ENCODE measurements at places on chromosomes 7 and 10.

GRCh38 chr10:70811881-70812280, 3.9 kb upstream of the SGPL1 start:
- no peak for DNase-seq

DNA sequence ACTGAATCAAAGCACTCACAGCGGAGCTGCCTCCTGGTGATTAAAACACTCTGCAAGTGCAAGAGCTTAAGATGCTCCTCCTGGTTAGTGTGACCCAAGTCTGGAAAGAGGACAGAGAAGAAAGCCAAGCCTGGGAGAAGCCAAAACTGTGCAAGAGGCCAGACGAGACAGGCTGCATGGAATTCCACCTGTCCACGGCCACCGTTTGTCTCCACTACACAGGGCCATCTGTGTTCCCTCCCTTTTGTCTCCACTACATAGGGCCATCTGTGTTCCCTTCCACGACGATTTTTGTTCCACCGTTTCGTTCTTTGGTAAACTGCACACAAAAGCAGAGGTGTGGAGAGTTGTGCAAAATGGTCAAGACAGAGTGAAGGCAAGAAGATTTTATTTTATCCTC, 233.0 kb downstream of the DIP2C start:
- no peak for DNase-seq

GRCh38 chr10:7498111-7498510, 87.3 kb upstream of the SFMBT2 start:
- DNase-seq, result no peak

GRCh38 chr7:32142649-32143048, 72.4 kb upstream of the PDE1C start:
- no peak for DNase-seq

DNA sequence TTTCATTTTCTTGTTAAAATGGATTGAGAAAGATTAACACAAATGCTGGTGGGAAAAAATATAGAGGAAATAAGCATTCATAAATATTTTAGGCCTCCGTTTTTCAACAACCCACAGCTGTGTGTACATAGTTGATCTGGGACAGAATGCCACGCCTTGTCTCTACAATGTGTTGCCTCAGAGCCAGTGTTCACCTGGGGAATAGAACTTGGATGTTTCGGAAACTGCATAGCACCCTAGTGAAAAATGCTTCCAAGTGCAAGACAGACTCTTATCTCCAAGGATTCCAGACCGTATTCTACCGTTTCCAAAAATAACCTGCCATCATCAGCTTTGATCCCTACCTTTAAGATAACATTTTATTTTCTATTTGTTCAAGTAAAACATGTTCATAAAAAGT, 260.9 kb downstream of the SDK1 start:
- DNase-seq, result no peak

- peak; percentile 25 for DNase-seq
Observed at GRCh38 chr10:4234661-4235060, 449.7 kb upstream of the KLF6 start.

DNA sequence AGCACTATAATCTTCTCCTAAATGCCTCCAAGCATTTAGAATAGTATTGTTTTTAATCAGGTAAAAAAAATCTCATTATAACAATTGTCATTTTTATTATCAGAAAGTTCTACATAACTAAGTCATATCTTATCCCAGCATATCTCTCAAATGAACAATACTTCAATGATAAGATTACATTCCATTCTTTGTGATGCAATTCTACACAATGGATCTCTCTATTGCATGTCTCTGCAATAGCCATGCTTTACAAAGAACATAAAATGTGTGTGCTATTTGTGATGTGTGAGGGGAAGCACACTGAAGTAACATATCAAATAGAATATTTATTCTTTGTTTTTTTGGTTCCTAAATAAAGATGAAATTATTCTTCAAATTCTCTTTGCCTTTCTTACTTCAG, 195.7 kb downstream of the TSPAN12 start:
- DNase-seq, result no peak

DNA sequence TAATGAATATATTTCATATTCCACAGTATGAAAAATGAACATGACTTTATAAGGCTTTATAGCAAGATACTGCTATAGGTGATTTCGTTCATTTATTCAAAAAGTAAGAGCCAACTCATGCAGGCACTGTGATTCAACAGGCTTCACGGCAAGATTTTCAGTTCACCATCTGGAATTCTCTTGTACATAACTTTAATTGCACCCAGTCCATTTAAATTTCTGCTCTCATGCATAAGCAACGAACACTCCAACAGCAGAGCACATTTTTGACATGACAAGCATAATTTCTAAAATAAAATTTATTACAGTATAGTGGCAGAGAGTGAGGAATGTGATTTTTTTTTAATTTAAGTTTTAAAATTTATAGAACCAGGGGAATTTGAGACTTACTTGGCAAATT, 436.1 kb downstream of the PHTF2 start:
- no peak for DNase-seq

DNA sequence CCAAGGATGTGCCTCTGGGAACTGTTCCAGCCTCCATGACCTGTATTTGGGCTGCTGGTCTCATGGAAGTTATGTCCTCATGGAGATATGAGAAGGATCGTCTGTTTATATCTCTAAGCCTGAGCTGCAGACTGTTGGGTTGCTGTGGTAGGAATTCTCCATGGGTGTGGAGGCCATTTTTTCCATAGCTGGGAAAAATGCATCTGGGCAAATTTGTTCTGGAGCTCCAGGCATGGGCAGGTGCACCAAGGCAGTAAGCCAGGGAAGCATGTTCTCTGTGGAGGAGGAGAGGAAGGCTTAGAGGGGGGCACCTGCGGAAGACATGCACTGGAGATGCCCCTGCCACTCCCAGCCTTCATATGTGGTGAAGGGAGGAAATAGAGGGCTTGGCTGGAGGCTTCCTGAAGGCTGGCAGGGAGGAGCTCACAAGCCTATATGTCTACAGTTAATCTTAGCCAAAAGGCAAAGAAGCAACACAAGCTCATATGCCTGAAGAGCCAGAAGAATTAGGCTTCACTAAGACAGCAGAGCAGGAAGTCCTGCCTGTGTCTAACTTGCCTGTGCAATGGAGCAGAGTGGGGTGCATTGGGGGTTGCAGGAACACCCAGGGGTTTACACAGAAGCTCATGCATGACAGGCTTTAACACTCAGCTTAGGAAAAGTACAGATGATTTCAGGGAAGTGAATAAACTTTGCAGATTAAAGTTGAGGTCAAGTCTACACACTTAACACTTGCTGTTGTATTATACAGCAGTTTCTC, 35.1 kb upstream of the CXCL12 start:
- no peak for DNase-seq

- no peak for DNase-seq
Observed at GRCh38 chr7:111226800-111227199, 135.9 kb downstream of the LRRN3 start.

DNA sequence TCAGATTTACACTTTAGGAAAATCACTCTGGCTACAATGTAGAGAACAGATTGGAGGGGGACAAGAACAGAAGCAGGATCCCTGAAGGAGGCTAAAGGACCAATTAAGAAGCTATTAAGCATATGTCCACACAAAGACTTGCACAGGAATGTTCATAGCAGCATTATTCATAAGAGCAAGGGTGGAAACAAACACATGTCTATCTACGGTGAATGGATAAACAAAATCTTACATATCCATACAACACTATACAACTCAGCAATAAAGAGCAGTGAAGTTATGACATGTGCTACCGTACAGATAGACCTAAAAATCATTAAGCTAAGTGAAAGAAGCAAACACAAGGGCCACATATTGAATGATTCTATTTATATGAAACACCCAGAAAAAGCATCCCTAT, 10.4 kb downstream of the CHCHD3 start:
- no peak for DNase-seq

GRCh38 chr7:128235471-128235870, 5.6 kb upstream of the LEP start:
- no peak for DNase-seq

DNA sequence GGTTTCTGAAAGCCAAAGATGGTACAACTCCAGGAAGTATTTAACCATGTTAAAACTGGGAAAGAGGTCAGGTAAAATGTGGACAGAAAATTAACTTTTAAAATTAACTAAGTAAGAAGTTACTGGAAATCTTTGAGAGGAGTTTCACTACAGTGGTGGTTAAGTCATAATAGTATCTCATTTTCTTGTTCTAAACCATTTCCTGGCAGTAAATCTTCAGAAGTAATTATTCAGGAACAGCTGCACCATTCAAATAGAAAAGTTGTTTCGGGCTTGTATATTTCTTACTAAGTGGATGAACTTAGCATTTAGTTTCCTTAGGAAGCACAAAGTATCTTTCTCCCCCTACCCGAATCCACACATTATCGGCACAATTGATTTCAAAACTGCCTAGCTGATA, 27.1 kb downstream of the COPG2 start:
- no peak for DNase-seq

GRCh38 chr7:46786995-46787394, 794.9 kb downstream of the TNS3 start:
- no peak for DNase-seq

- no peak for DNase-seq
Observed at GRCh38 chr7:128110641-128111364, 79.6 kb upstream of the LRRC4 start.

DNA sequence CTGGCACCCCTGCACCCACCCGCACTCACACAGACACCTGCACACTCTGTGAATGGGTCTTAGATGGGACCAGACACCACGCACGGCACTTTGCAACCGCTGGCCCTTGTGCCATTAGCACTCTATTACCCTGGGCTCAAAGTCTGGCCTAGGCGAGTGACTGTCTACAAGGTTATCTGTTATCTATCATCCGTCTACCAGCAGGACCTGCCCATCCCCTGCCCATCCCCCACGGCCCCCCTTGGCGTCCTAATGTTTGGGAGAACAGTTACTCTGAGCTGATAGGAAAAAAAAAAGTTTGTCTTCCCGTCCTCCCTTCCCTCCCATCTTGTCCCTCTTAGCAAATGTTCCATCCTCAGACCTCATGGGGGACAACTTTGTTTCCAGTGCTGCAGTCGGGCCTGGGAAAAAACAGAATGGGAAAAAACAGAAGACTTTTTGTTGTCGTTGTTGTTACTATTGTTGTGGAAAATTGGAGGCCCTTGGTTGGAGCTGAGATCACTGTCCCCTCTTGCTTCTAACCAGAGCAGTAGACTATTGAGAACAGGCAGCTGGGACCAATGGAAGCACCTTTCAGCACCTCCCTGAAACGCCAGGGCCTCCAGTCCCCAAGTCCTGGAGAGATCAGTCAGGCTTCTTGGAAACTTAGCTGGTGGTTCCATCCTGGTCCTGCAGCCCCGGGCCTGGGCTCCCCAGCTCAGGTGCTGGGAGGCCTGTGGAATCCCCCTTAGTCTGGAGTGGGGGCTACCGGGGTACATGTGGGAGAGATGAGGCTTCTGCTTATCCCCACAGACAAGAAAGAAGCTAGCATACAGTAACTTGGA, 12.2 kb downstream of the UNCX start:
- no peak for DNase-seq

DNA sequence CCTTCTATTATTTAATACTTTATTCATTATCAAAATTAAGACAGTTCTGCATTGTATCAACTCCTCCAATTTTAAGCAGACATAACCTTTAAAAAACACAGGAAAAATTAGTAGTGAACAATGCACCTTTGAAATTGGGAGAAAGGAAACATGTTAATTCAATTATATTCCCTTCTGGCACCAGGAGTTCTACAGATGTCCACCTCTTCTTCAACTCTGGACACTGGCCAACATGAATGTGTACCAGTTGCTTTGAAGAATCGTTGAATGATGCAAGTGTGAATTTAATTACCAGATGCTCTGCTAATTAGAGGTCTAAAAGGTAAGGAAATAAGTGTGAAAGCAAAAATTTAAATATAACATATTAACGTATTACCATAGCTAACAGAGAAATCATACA, 206.7 kb upstream of the IGFBP3 start:
- DNase-seq, result no peak

- DNase-seq, result no peak
Observed at GRCh38 chr10:125192620-125193019, 32.3 kb upstream of the CTBP2 start.

- no peak for DNase-seq
Observed at GRCh38 chr10:127337801-127338200, 141.4 kb upstream of the INSYN2A start.

DNA sequence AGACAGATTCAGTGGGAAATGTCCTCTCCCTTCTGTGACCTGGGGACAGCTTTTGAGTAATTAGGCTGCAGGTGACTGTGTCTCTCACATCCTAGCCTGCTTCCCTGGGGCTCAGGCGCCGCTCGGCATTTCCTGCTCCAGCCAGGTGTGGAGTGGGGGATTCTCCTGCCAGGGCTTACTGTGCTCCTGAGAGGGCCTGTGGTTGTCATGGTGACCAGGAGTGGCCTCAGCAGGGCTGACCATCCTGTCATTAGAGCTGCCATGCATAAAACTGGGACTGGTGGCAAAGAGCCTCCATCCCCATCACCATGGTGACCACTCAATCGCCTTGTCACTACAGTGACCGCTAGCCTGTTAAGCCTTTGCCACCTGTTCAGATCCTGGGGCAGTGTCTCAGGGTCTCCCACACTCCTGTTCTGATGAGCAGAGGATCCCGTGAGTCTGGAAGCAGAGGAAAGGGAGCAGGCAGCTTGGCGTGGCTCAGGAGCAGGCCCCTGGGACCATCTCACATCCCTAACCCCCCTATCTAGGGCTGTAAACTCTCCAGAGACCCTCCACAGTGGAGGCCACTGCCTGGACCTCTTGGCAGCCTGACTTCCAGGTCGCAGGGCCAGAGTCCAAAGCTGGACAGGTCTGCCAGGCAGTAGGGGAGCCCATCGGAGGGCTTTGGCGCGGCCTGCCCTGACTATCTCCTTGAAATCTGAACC, at the start of gene GCK:
Gene GCK, minus strand, starts transcription at position 154 of the 707 bp plus-strand sequence. CDS start 486 bp downstream, outside the sequence.
- DNase-seq, result no peak

DNA sequence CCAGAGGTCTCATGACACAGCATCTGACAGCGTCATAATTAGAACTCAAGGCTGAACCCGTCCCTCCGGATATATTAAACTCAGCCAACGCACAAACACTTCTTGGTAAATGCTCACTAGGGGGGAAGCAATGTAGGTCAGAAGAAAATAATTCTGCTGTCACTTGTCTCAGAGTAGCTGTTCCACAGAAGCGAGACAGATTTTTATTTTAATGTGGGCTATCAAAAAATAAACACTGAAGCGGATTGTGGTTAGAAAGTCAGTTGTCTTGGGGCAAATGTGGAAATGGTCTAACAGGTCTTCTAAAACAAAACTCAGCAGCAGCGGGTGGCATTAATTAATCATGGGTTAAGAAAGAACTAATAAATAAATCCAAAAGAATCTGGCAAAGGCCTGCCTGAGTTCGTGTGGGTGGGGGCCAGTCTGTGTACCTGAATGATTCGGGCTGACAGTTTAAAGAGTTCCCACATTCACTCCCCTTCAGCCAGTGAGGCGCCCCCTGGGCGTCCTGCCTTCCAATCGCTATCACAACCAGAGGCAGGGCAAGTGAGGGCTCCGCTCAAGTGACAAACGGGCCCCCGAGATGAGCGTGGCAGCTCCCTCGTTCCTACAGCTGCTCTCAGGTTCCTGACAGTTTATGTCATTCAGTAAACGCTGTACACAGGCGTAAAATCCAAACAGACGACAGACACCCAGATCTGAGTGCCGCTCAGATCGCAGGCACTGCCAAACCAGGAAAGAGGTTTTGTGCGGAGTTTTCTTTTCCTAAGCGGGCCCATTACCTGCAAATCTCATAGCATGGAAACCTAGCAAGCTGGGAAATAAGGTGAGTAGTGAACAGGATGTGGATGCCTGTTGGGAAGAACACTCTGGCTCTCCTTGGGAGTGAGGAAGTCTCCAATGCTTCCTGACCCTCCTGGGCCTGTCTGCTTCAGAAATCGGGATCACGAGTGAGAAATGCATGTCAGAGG, 52.9 kb downstream of the NRAP start:
- no peak for DNase-seq

- no peak for DNase-seq
Observed at GRCh38 chr7:28771906-28772622, 186.1 kb downstream of the TRIL start.

GRCh38 chr10:13298748-13299436, 972 bp downstream of the PHYH start:
- no peak for DNase-seq

Data from stimulated activated CD4-positive, alpha-beta T cell treated with anti-CD3 and anti-CD28 coated beads, Interleukin-15, amount 100 ng/mL, for 48 hours (primary cell).